ENCODE measurements at places on chromosomes 7 and 10. TPM values are rescaled to one million over a fixed set of nuclear protein-coding genes. Genes with fewer than 3 reads are reported as not detected.

DNA sequence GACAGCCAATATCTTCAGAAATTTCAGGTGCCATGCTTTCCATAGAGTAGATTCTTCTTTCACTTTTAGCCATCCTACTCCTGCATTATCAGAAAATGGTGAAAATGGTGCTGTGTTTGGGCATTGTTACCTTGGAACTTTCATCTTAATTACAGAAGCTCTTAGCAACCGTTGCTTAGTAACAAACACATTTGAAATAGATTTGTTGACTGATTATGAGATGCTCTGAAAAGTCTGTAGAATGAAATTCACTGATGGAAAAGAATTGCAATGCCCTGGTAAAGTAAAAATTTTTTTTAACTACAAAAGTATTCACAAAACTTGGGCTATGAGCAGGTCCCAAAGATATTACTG is 249.3 kb upstream of the NEBL start:
- no peak for DNase-seq
- H3K36me3 ChIP-seq, result no peaks in the 10 kb centered on the region
- H3K27ac ChIP-seq, result no peak overlapping the region
- no peaks in the 10 kb centered on the region for H3K27me3 ChIP-seq

GRCh38 chr7:149385195-149385950 is 75.5 kb downstream of the ZNF777 start:
- H3K36me3 ChIP-seq, result no peaks in the 10 kb centered on the region
- H3K4me1 ChIP-seq, result no peaks in the 10 kb centered on the region
- H3K27me3 ChIP-seq, result no peaks in the 10 kb centered on the region
- no peak overlapping the region for H3K4me3 ChIP-seq

GRCh38 chr7:40324914-40325313 is 190.1 kb downstream of the SUGCT start:
- H3K36me3 ChIP-seq, result no peaks in the 10 kb centered on the region
- no peak overlapping the region for H3K4me3 ChIP-seq
- H3K4me1 ChIP-seq, result no peaks in the 10 kb centered on the region
- H3K27ac ChIP-seq, result no peak overlapping the region
- DNase-seq, result no peak
- no peaks in the 10 kb centered on the region for H3K27me3 ChIP-seq

DNA sequence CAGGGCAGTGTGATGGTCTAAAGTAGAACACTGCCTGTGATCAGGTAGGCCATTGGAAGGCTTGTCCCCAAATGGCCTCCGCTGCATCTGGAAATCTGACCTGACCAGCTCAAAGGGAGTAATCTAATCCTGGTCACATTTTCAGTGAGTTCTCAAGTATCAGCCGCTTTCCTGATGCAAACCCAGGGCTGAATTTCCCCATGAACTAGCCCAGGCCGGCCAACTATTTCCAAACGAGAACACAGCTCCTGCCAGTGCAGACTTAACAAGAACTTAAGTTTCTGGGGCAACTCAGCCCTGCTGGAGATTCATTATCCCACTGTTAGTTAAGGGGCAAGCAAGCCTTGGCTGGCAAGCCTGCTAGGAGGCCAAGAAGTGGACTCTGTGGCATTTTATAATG is 59.6 kb upstream of the FAM180A start:
- H3K4me1 ChIP-seq, result no peaks in the 10 kb centered on the region
- no peaks in the 10 kb centered on the region for H3K27me3 ChIP-seq
- H3K36me3 ChIP-seq, result no peaks in the 10 kb centered on the region
- H3K27ac ChIP-seq, result no peak overlapping the region
- no peak for DNase-seq

- H3K36me3 ChIP-seq, result no peaks in the 10 kb centered on the region
- peaks cover 13% of the 10 kb centered on the region for H3K4me1 ChIP-seq
- no peak for DNase-seq
- peaks cover 8% of the 10 kb centered on the region for H3K27me3 ChIP-seq
- no peak overlapping the region for H3K27ac ChIP-seq
Measured at GRCh38 chr7:93579431-93579830, 4.9 kb upstream of the CALCR start.

GRCh38 chr7:150942001-150942590 is 36.0 kb downstream of the KCNH2 start:
- no peak overlapping the region for H3K27ac ChIP-seq
- H3K4me3 ChIP-seq, result no peak overlapping the region
- no peak for DNase-seq
- no peaks in the 10 kb centered on the region for H3K4me1 ChIP-seq
- no peaks in the 10 kb centered on the region for H3K36me3 ChIP-seq

DNA sequence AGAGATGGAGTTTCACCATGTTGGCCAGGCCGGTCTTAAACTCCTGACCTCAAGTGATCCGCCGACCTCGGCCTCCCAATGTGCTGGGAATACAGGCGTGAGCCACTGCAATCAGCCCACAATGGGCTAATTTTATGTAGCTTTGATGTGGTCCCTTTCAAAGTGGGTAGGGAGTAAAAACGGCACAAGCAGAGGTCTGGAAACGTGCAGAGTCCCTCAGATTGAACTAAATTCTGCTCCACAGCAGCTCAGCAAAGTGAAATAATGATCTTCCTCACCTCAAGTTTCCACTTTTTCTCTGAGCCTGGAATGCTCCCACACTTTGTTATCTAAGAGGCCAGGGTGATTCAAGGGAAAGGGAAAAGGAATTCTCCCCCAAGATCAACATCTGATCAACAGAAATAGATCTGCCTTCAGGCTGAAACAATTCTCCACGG is 6.1 kb downstream of the CCDC3 start:
- peaks cover 28% of the 10 kb centered on the region for H3K4me1 ChIP-seq
- no peak overlapping the region for H3K27ac ChIP-seq
- no peak for DNase-seq
- H3K4me3 ChIP-seq, result no peak overlapping the region
- no peaks in the 10 kb centered on the region for H3K36me3 ChIP-seq
- no peaks in the 10 kb centered on the region for H3K27me3 ChIP-seq

GRCh38 chr7:80247144-80247543 is 112.5 kb downstream of the GNAI1 start:
- no peak overlapping the region for H3K4me3 ChIP-seq
- no peaks in the 10 kb centered on the region for H3K36me3 ChIP-seq
- no peak overlapping the region for H3K27ac ChIP-seq
- no peaks in the 10 kb centered on the region for H3K4me1 ChIP-seq
- DNase-seq, result no peak
- no peaks in the 10 kb centered on the region for H3K27me3 ChIP-seq

- no peak for DNase-seq
- H3K36me3 ChIP-seq, result peaks cover 12% of the 10 kb centered on the region
- H3K27ac ChIP-seq, result no peak overlapping the region
- H3K27me3 ChIP-seq, result no peaks in the 10 kb centered on the region
- no peaks in the 10 kb centered on the region for H3K4me1 ChIP-seq
- no peak overlapping the region for H3K4me3 ChIP-seq
Measured at GRCh38 chr10:101578192-101578591, 9.9 kb downstream of the POLL start.

GRCh38 chr10:109721453-109722064 is 201.8 kb downstream of the XPNPEP1 start:
- DNase-seq, result no peak
- no peak overlapping the region for H3K27ac ChIP-seq
- no peaks in the 10 kb centered on the region for H3K4me1 ChIP-seq
- H3K36me3 ChIP-seq, result no peaks in the 10 kb centered on the region
- H3K27me3 ChIP-seq, result no peaks in the 10 kb centered on the region

DNA sequence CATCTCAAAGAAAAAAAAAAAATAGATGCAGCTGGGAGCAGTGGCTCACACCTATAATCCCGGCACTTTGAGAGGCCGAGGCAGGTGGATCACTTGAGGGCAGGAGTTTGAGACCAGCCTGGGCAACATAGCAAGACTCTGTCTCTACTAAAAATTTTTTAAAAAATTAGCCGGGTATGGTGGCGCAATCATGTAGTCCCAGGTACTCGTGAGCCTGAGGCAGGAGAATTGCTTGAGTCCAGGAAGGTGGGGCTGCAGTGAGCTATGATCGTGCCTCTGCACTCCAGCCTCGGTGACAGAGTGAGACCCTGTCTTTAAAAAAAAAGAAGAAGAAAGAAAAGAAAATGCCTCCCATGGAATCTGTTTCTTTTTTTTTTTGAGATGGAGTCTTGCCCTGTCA is 31.9 kb downstream of the GTF2IRD1 start:
- no peak for DNase-seq
- no peak overlapping the region for H3K4me3 ChIP-seq
- H3K36me3 ChIP-seq, result no peaks in the 10 kb centered on the region
- H3K4me1 ChIP-seq, result peaks cover 19% of the 10 kb centered on the region
- H3K27me3 ChIP-seq, result no peaks in the 10 kb centered on the region
- H3K27ac ChIP-seq, result peak overlapping the region; percentile 96

Gene SYPL1
- 105 TPM for total RNA-seq

Gene DYDC1
- not detected for total RNA-seq

Gene HOXA11
- not detected for total RNA-seq

Gene PTF1A
- not detected for total RNA-seq
